Stimulated activated CD8-positive, alpha-beta memory T cell treated with anti-CD3 and anti-CD28 coated beads, Interleukin-4, amount 100 ng/mL, for 4 hours (primary cell): ENCODE measurements at places on chromosomes 1 and 21.

GRCh38 chr1:51247022-51247421 is 10.9 kb downstream of the RNF11 start:
- DNase-seq = no peak

- no peak for DNase-seq
These were observed 125.1 kb downstream of the BARHL2 start for GRCh38 chr1:90591970-90592356.

GRCh38 chr1:25642574-25643108 is 26.1 kb downstream of the MAN1C1 start:
- DNase-seq = no peak

DNA sequence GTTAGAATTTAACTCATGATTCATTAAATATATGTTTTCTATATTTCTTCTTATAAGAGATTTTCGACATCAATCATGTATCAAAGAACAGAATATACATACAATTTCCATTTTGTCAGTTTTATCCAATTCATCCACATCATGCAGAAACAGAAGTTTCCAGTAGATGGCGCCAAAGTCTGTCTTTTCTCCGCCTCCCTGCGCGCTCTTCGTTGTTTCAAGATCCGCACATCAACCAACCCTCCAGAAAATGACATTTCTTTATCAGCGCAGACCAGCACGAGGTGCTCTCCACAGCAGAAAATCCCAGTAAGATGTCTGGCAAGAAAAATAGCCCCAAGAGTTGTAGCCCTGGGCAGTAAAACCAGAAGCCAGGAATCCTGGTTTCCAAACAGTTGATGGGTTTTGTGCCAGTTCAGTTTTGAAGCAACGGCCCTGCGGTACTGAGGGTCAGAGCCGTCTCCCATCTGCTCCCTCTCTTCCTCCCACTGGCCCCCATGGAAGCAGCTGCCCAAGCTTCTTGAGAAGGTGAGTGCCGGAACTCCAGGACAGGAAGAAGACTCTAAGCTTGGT is 38.6 kb upstream of the GPR137B start:
- peak; percentile 24 for DNase-seq
